ENCODE measurements at places on chromosomes 6 and 20. TPM values are rescaled to one million over a fixed set of nuclear protein-coding genes. Genes with fewer than 3 reads are reported as not detected.

DNA sequence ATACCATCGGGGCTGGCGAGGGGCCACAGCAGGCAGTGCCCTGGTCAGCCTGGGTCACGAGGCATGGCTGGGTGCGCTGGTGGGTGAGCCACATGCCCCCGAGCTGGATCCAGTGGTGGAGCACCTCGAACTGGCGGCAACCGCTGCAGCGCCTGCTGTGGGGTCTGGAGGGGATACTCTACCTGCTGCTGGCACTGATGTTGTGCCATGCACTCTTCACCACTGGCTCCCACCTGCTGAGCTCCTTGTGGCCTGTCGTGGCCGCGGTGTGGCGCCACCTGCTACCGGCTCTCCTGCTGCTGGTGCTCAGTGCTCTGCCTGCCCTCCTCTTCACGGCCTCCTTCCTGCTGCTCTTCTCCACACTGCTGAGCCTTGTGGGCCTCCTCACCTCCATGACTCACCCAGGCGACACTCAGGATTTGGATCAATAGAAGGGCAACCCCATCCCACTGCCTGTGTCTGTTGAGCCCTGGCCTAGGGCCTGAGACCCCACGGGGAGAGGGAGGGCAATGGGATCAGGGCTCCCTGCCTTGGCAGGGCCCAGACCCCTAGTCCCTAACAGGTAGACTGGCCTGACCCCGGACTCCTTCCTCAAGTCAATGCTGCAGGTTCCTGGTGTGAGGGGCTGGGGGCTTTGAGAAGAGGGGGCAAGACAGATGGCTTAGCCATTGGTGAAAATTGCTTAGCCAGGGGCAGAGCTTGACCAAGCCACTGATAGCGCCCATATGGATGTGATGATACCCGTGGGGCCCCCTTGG lies 598 bp downstream of the TMEM239 start:
- no peak for DNase-seq
- H3K27ac ChIP-seq = no peak overlapping the region
- H3K27me3 ChIP-seq = peaks cover 12% of the 10 kb centered on the region
- no peak overlapping the region for H3K4me3 ChIP-seq
- H3K4me1 ChIP-seq = peaks cover 7% of the 10 kb centered on the region
- H3K36me3 ChIP-seq = no peaks in the 10 kb centered on the region

DNA sequence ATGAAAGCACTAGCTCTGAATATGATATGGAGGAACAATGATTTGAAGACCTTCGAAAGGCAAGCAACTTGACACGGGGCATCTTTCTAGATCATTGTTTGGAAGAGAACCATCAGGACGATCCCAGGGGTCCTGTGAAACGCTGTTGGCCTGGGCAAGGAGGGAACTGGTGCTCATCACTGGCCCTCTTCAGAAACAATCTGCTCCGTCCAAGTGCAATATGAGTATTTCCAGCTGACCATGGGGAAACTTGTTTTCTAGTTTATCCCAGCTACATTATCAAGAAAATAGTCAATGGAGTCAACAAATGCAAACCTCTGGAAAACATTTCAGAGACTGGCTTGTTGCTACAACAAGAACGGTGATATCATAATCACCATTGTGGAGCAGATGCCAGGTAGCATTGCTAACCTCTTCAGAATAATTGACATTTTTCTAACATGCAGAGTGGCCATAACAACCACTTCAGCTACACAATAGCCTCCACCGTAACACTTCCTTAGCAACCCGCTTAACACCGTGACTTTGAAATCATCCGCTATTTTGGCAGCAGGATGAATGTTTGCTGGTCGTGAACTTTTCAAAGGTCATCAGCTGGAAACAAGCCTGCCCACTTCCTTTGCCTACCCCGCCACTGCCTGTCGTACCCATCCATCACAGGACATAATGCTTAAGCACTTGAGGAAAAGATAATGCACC lies 112.0 kb upstream of the PDE10A start:
- H3K27ac ChIP-seq = no peak overlapping the region
- no peaks in the 10 kb centered on the region for H3K27me3 ChIP-seq
- DNase-seq = peak; percentile 16
- peaks cover 4% of the 10 kb centered on the region for H3K4me1 ChIP-seq
- no peak overlapping the region for H3K4me3 ChIP-seq
- no peaks in the 10 kb centered on the region for H3K36me3 ChIP-seq

GRCh38 chr6:2111162-2111677 lies 134.2 kb downstream of the GMDS start:
- peaks cover 5% of the 10 kb centered on the region for H3K4me1 ChIP-seq
- no peak for DNase-seq
- H3K27ac ChIP-seq = peak overlapping the region; percentile 33
- no peaks in the 10 kb centered on the region for H3K36me3 ChIP-seq

GRCh38 chr6:29216528-29216927 lies 45.8 kb downstream of the OR2J2 start:
- no peaks in the 10 kb centered on the region for H3K36me3 ChIP-seq
- H3K27me3 ChIP-seq = no peaks in the 10 kb centered on the region
- no peaks in the 10 kb centered on the region for H3K4me1 ChIP-seq
- no peak for DNase-seq
- H3K27ac ChIP-seq = no peak overlapping the region

- DNase-seq = no peak
- H3K27me3 ChIP-seq = no peaks in the 10 kb centered on the region
- no peak overlapping the region for H3K4me3 ChIP-seq
- no peak overlapping the region for H3K27ac ChIP-seq
- H3K36me3 ChIP-seq = no peaks in the 10 kb centered on the region
These were observed 42.2 kb downstream of the FLRT3 start for GRCh38 chr20:14295238-14295637.

GRCh38 chr6:169933251-169933821 lies 181.9 kb downstream of the ERMARD start:
- H3K36me3 ChIP-seq = no peaks in the 10 kb centered on the region
- no peak overlapping the region for H3K4me3 ChIP-seq
- no peak for DNase-seq
- no peak overlapping the region for H3K27ac ChIP-seq
- H3K4me1 ChIP-seq = no peaks in the 10 kb centered on the region
- no peaks in the 10 kb centered on the region for H3K27me3 ChIP-seq

DNA sequence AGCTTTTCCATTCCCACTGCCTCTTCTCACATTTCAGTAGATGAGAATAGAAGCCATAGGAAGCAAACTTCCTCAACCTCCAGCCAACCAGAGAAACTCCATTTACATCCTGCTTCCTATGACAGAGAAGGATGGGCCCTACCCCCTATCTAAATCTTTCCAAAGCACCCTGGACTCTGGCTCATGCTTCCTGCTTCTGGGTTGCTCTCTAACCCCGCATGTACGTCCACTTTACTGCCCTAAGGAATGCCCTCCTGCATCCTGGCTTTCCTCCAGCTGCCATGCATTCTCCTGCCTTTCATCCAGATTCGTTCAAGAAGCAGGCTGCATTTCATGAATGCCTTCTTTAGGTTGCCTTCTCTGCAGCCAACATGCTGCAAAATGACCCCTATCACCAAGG lies 91.9 kb downstream of the FAM217A start:
- no peaks in the 10 kb centered on the region for H3K36me3 ChIP-seq
- no peak overlapping the region for H3K27ac ChIP-seq
- peak; percentile 32 for DNase-seq
- H3K4me1 ChIP-seq = peaks cover 27% of the 10 kb centered on the region
- H3K27me3 ChIP-seq = no peaks in the 10 kb centered on the region

KCNK5 gene
- total RNA-seq = 13.5 TPM

MEI4 gene
- total RNA-seq = 4.1 TPM

ZBTB46 gene
- total RNA-seq = 26.1 TPM

Measured in thyroid gland (tissue), 4 donors.